ENCODE measurements at places on chromosomes 1 and 21.
A peak's percentile ranks its signal among the peaks of the same experiment; 100 is the strongest.

DNA sequence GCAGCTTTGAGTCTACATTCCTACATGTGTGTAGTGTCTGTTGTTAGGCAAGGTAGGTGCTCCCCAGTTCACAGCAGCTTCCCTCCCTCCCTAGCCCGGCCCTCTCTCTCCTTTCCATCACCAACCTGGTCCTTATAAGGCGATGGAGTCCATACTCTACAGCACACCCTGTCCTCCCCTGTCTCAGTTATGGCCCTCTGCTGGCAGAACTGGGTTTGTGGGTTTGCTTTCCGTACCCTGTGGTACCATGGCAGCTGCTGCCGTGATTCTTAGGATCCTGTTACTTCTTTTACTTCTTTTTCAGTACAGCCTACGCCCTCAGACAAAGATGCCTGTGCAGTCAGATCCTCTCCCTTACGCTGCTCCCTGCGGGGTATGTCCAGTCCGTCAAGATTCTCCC lies 31.7 kb downstream of the AK5 start:
- peak; percentile 11 for DNase-seq

DNA sequence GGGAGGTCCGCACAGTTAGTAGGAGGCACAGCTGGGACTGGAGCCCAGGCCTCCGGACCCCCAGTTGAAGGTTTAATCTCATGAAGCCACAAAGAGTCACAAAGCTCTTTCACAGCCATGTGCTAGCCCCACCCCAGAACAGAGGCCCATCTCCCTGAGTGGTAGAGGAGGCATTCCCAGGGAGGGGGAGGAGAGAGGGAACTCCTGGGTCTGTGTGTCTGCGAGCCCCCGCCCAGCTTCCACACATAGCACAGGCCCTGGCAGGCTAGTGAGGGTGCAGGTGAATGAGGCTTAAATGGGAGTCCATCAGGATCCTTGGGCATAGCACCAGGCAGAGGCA lies 197.8 kb downstream of the MATN1 start:
- DNase-seq: no peak

DNA sequence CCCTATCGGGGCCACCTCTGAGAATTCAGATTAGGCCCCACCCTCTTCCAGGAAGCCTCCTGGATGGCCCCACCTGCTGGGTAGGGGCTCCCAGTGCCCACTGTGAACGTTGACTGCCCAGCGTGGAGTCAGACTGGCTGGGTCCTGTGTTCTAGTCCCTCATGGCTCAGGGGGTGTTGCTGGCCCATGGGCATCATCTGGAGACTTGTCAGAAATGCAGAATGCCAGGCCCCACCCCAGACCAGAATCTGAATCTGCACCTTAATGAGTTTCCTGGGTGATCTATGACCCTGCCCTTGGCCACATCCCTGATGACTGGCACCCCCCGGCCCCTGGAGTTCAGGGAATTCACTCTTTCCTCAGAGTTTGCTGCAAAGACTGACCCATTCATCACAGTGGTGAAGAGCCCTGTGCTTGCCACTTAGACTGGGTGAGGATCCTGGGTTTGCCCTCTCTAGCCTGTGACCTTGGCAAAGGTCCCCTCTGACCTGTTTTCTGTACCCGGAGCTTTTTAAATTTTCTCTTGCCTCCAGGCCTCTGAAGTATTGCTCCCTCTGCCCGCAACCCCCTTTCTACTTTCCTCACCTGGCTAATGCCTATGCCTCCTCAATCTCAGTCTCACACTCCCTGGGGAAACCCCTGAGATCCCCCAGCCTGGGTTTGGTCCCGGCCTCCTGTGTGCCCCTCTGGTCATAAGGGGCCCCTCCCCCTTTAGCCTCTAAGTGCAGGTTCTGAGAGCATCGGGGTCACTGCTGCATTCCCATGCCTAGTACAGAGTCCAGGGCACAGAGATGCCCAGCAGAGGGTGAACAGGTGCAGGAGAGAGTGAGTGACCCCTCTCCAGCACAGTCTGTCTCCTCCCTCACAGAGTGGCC lies 184.2 kb downstream of the MATN1 start:
- DNase-seq: no peak

GRCh38 chr1:89454845-89455521 lies 69.6 kb upstream of the LRRC8B start:
- DNase-seq: peak; percentile 46

- DNase-seq: no peak
Observed at GRCh38 chr21:43716376-43717165, 2.4 kb upstream of the PDXK start.

GRCh38 chr1:54699936-54700525 lies 15.6 kb upstream of the TTC4 start:
- DNase-seq: no peak

DNA sequence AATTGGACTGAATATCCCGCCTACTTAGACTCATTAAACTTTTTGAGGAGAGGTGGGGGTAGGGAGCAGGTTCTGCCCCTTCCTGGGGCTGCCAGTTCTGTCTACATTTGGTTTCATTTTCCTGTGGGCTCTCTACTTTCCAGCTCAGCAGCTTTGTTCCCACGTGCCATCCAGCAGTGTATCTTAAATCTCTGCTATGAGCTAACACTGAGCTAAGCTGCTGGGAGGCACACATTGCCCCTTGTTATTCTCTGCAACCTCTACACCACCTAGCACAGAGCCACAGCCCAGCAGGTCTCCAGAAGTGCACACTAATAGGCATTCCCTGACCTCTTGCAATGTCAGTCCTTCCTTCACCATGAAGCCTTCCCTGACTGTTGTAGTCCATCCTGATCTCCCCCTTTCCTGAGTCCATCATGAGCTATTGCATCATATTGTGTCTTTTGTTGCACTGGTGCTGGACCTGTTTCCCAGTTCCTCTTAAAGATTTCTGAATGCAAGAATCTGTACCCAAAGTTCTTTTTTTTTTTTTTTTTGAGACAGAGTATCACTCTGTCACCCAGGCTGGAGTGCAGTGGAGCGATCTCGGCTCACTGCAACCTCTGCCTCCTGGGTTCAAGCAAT lies 28.7 kb upstream of the NRDC start:
- no peak for DNase-seq

DNA sequence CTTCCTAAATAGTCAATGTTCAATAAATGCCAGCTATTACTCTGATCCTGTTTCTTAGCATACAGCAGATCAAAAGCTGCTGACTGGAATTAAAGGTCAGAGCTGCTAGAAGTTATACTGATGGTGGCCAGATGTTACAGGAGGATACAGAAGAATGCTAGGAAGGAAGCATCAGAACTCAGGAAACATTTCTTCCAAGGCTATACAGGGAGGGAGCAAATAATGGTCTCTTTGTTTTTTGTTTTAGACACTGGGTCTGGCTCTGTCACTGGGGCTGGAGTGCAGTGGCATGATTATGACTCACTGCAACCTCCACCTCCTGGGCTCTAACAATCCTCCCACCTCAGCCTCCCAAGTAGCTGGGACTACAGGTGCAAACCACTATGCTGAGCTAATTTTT lies 175.5 kb downstream of the RGS7 start:
- no peak for DNase-seq

DNA sequence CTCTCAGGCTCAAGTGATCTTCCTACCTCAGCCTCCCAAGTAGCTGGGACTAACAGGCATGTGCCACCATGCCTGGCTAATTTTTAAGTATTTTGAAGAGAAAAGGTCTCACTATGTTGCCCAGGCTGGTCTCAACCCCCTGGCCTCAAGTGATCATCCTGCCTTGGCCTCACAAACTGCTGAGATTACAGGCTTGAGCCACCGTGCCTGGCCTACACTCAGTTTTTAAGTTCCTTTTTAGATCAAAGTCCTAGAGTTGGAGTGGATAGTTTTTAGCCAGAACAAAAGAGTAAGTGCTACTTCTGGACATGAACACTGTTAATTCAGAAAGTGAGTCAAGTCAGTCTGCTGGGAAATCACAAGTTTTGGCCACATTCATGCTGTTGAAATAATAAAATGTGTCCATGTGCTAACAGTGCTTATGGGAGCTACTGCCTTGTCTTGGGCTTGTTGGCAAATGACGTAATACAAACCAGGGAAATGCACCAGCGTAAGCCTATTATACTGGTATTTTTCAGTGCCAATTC lies 84.2 kb downstream of the NDUFS5 start:
- DNase-seq: no peak

DNA sequence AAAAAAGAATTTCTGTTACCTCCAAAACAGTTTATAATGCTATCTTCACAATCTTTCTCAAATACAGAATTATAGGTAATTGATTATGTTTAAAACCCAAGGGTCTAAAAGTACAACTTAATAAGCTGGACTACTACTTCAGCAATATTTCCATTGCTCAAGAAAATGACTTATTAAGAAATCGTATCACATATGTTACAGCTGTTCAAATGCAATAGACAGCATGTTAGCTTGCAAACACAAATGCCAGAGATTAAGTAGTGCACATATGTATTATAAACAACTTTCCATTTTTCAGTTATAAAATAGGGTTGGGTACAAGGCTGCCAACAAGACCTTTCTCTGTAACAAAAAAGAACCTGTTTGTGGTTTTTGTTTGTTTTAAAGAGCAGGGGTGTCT lies 211.0 kb upstream of the DMRTA2 start:
- no peak for DNase-seq

GRCh38 chr1:184973272-184974055 lies 844 bp downstream of the NIBAN1 start:
- DNase-seq: peak; percentile 38

DNA sequence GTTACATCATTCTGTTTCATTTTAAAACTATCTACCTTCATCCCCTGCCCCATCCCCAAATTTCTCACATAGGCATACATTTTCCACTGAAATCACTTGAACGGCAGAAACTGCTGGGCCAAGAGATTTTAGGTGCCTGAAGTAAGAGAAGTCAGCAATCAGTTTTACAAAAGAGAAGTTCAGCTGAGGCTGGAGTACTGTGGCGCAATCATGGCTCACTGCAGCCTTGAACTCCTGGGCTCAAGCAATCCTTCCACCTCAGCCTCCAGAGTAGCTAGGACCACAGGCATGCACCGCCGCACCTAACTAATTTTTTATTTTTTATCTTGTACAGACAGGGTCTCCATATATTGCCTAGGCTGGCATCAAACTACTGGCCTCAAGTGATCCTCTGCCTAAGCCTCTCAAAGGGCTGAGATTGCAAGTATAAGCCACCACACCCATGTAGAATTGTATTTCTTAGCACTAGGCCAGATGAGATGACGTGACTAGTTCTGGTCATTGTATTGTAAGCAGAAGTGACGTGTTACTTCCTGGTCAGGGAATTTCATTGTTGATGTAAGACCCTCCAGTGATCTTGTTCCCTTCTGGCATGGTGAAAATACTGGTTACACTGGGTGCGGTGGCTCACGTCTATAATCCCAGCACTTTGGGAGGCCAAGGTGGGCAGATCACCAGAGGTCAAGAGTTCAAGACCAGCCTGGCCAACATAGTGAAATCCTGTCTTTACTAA lies 7.1 kb downstream of the BECN2 start:
- no peak for DNase-seq

- DNase-seq: no peak
Observed at GRCh38 chr1:177020851-177021589, 143.5 kb downstream of the ASTN1 start.

DNA sequence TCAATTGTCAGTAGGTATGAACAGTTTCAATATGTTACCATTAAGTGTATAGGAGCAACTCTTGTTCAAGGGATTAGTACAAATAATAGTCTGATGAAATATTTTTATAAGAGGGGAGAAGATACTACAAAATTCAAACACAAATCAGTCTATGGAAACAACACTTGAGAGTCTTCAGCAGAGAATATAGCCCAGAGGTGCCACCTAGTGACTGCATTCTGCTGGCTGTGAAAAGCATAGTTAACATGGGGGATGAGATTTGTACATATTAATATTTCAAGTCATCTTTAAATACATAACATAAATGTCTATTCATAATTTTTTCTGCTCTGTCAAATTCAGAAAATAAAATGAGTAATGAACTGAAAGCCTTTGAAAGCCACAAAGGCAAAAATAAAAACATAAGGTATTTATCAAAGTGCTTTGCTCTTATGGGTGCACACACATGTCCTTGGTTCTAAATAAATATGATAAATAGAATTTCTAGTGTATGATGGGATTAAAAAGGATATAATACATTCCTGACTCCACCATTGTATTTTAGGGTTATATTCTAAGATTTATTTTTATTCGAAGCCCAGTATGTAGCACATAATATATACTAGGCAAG lies 440.9 kb upstream of the ZRANB2 start:
- no peak for DNase-seq

- no peak for DNase-seq
Observed at GRCh38 chr1:39104158-39105060, 78.3 kb downstream of the NDUFS5 start.

DNA sequence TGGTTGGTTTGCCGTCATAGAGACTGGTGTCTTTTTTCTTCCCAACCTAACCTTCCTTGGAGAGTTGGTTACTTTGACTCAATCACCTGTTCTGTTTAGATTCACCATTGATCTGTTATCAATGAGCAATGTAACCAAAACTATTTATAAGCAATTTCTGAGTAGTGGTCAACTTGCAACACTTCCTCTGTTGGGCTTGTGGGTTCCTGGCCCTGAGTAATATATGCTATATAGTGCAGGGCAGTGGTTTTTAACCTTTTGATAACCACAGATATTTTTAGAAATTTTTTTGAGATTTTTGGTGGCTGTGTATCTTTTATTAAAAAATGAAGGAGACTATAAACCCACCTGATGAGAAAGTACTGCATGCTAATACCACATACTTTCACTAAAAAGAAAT lies 9.4 kb upstream of the XCL1 start:
- no peak for DNase-seq

GRCh38 chr21:43718872-43719747 lies at the start of gene PDXK:
PDXK (plus strand) TSS chr21:43719129; CDS start chr21:43719295, 166 bp downstream.
- DNase-seq: peak; percentile 69

- no peak for DNase-seq
Observed at GRCh38 chr21:45015469-45015860, 58.9 kb upstream of the ADARB1 start.

DNA sequence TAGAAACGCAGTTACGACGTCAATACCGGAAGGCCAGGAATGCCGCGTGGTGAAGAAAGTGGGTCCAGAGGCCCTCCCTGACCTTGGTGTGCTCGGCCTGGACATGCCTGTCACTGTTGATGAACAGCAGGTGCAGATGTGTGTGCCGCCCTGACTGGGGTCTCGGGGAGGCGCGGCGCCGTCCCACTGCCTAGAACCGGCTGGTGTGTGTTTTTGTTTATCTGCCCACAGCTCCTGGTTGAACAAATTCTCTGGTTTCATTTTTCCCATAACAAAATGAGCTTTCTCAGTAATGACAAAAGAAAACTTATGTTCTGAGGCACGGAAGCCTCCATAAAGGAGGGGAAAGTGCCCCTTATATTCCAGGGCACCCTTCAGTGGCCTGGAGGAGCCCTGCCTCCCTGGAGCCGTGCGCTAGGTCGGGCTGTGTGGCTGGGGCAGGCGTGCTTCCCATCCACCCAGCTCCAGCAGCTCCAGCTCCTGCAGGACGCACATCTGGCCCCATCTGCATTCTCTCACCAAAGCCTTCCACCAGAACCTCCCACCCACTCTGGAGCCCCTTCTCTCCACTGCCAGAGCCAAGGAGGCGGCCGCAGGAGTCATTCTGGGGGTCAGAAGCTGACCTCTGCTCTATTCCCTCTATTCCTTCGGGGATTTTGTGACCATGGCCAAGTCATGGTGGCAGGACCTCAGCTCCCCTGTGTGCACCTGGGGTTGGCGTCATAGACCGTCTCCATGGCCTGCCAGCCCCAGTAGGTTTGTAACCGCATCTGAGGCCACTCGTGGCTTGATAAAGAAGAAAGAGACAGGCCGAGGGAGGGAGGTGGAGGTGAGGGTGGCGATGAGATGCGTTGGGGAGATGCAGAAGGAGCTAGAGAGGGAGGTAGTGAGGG lies 20.1 kb upstream of the COL18A1 start:
- no peak for DNase-seq

- DNase-seq: no peak
Observed at GRCh38 chr1:232467073-232467760, 162.7 kb downstream of the SIPA1L2 start.

GRCh38 chr1:78155121-78155520 lies 109.4 kb downstream of the GIPC2 start:
- DNase-seq: no peak
